NCI-H2029 treated with DMSO at 0.1 percent for 48 hours (cell line): ENCODE measurements at places on chromosomes 6 and 20.

DNA sequence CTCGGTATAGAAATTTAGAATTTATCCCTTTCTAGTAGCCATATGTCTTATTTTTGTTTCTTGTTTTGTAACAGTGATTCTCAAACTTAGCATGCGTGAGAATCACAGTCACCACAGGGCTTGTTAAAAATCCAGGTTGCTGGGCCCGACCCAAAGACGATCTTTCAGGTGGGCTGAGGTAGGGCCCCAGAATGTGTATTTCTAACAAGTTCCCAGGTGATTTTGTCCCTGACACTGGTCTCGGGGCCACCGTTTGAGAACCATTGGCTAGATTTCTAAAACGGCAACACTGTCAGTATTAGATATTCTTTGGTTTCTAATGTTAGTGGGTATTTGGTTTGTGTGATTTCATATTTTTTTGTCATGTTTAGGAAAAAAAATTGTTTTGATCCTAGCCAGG, 9.9 kb downstream of the PFDN4 start:
- no peak for DNase-seq

DNA sequence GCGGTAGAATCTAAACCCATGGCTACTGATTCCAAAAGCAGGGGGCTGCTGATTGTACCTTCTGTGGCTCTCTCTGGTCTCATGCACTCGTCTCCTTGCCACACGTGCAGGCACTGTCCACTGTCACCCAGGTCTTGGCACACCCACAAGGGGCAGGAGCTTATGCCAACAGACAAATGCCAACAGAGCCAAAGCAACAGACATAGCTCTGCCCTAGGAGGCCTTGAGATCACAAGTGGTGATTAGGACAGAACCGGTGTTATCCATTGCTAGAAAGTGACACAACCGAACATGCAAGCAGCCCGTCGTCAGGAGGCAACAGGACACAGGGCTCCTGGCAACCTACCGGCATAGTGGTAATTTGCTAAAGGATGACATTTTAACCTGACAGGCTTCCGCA, 36.8 kb upstream of the MRPS10 start:
- no peak for DNase-seq

DNA sequence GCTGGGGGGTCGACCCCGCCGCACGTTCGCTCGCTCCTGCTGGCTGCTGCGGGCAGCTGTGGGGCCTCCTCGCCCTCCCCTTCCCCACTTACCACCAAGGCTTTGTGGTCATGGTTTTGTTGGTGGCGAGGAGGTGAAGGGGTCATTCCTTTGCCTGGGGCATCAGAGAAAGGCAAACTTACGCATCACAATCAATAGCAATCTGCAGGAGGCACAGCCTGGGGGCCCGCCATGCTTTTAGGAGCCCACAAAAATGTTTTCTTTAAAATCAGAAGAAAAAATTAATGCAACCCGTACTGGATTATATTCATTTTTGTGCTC, 137.0 kb downstream of the IMPG1 start:
- DNase-seq: no peak

- DNase-seq: no peak
Observed at GRCh38 chr6:51199105-51199552, 380.5 kb downstream of the TFAP2B start.

DNA sequence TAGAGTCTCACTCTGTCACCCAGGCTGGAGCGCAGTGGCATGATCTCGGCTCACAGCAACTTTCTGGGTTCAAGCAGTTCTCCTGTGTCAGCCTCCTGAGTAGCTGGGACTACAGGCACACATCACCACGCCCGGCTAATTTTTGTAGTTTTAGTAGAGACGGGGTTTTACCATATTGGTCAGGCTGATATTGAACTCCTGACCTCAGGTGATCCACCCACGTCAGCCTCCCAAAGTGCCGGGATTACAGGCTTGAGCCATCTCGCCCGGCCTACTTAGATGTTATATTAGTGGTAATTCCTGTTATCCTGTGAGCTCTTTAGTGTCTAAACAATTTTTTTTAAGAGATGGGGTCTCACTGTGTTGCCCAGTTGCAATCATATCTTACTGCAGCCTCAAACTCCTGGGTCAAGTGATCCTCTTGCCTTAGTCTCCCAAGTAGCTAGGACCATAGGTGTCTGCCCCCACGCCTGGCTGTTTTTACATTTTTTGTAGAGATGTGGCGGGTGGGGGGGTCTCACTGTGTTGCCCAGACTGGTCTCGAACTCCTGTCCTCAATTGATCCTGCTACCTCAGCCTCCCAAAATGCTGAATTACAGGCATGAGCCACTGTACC, 3.9 kb upstream of the C4A start:
- DNase-seq: no peak

- no peak for DNase-seq
Observed at GRCh38 chr20:7691647-7692269, 248.5 kb downstream of the HAO1 start.

- DNase-seq: no peak
Observed at GRCh38 chr6:85396159-85396808, 53.6 kb upstream of the NT5E start.

DNA sequence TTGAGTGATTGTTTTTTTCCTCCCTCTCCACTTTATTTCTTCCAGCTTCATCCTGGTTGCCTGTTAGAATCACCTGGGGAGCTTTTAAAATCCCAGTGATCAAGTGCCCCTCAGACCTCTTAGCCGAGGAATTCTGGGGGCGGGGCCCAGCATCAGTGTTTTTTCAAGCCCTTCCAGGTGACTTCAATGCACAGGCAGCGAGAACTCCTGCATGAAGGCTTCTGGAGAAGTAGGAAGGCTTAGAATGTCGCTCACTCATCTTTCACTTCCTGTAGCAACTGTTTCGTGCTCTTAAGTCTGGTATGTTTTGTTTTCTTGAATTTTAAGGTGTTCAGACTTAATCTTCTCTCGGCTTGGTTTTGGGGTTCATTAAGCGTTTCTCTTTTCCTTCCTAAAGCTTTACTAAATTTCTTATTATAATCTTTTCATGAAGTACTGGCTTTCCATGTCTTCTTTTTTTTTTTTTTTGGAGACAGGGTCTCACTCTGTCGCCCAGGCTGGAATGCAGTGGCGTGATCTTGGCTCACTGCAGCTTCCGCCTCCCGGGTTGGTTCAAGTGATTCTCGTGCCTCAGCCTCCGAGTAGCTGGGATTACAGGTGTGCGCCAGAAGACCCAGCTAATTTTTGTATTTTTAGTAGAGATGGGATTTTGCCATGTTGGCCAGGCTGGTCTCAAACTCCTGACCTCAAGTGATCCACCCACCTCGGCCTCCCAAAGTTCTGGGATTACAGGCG, 30.9 kb upstream of the TULP1 start:
- DNase-seq: no peak

- no peak for DNase-seq
Observed at GRCh38 chr6:19158586-19158985, 678.6 kb upstream of the ID4 start.
